Airway epithelial cell (primary cell): ENCODE measurements at places on chromosomes 3 and 15. TPM values are rescaled to one million over a fixed set of nuclear protein-coding genes. Genes with fewer than 3 reads are reported as not detected.

Gene GPR149
- total RNA-seq = not detected in 2 replicates

Gene RBP2
- total RNA-seq = not detected in 2 replicates

Gene CLSTN2
- total RNA-seq = under 0.01 TPM in 1 of 2 replicates, not detected in the other

Gene CD96
- total RNA-seq = not detected in 2 replicates

Gene MFGE8
- 35.9 and 42.7 TPM in 2 replicates for total RNA-seq

Gene PDZRN3
- total RNA-seq = 2.3 and 4.3 TPM in 2 replicates

Gene ASB14
- not detected in 2 replicates for total RNA-seq

Gene SCG5
- total RNA-seq = 1.3 and 4.4 TPM in 2 replicates

Gene KLHL40
- not detected in 2 replicates for total RNA-seq

Gene BOC
- 2.1 and 2.2 TPM in 2 replicates for total RNA-seq

Gene IL12A
- total RNA-seq = 0.05 and 0.21 TPM in 2 replicates

Gene DYNC1LI1
- total RNA-seq = 28.6 and 33.4 TPM in 2 replicates

Gene SI
- total RNA-seq = not detected in 2 replicates

Gene RBMS3
- total RNA-seq = 9.4 and 28.3 TPM in 2 replicates

Gene ALS2CL
- 49.5 and 57.3 TPM in 2 replicates for total RNA-seq

Gene MESP1
- 0.07 TPM in 1 of 2 replicates, not detected in the other for total RNA-seq

Gene STXBP5L
- total RNA-seq = not detected in 2 replicates

Gene CYP19A1
- not detected in 2 replicates for total RNA-seq

Gene HYAL1
- 29.3 and 29.6 TPM in 2 replicates for total RNA-seq

Gene FANCD2OS
- total RNA-seq = 2.3 TPM in 1 of 2 replicates, not detected in the other

Gene STAC
- 0.85 and 2.9 TPM in 2 replicates for total RNA-seq

Gene SLC9C1
- total RNA-seq = not detected in 2 replicates

Gene C3orf85
- total RNA-seq = not detected in 2 replicates

Gene FMN1
- 2.9 and 4.5 TPM in 2 replicates for total RNA-seq

Gene CCDC54
- total RNA-seq = not detected in 2 replicates

Gene MEGF11
- total RNA-seq = not detected in 2 replicates

Gene GALNT15
- 0.14 and 0.42 TPM in 2 replicates for total RNA-seq

Gene CLDN16
- 0.37 and 0.56 TPM in 2 replicates for total RNA-seq

Gene PRR20G
- total RNA-seq = not detected in 2 replicates

Gene AHSG
- 0.28 TPM in 1 of 2 replicates, not detected in the other for total RNA-seq

Gene GAP43
- total RNA-seq = not detected in 2 replicates

Gene CCR5
- total RNA-seq = not detected in 2 replicates
